LHCN-M2 (cell line): ENCODE measurements at places on chromosomes 12 and 14. TPM values are rescaled to one million over a fixed set of nuclear protein-coding genes. Genes with fewer than 3 reads are reported as not detected.

NGB gene
- total RNA-seq = not detected in 2 replicates

CELA1 gene
- total RNA-seq = not detected in 2 replicates

ISCA2 gene
- 11.7 and 19.5 TPM in 2 replicates for total RNA-seq

NINJ2 gene
- not detected in 2 replicates for total RNA-seq

JPH4 gene
- total RNA-seq = not detected in 2 replicates

- DNase-seq = no peak
Measured at GRCh38 chr14:58479975-58480374, 52.5 kb downstream of the KIAA0586 start.

- DNase-seq = no peak
Measured at GRCh38 chr12:15472036-15472435, 149.7 kb downstream of the PTPRO start.

- peak; percentile 36 for DNase-seq
Measured at GRCh38 chr12:39846971-39847650, 227.5 kb upstream of the ABCD2 start.

GRCh38 chr12:118641249-118641648, 264.9 kb downstream of the SUDS3 start:
- no peak for DNase-seq
